Stimulated activated CD8-positive, alpha-beta memory T cell treated with anti-CD3 and anti-CD28 coated beads, Interleukin-4, amount 100 ng/mL, for 48 hours (primary cell): ENCODE measurements at places on chromosomes 2 and 18.
A peak's percentile ranks its signal among the peaks of the same experiment; 100 is the strongest.

GRCh38 chr2:24509425-24509824, 18.4 kb downstream of the NCOA1 start:
- no peak for DNase-seq

DNA sequence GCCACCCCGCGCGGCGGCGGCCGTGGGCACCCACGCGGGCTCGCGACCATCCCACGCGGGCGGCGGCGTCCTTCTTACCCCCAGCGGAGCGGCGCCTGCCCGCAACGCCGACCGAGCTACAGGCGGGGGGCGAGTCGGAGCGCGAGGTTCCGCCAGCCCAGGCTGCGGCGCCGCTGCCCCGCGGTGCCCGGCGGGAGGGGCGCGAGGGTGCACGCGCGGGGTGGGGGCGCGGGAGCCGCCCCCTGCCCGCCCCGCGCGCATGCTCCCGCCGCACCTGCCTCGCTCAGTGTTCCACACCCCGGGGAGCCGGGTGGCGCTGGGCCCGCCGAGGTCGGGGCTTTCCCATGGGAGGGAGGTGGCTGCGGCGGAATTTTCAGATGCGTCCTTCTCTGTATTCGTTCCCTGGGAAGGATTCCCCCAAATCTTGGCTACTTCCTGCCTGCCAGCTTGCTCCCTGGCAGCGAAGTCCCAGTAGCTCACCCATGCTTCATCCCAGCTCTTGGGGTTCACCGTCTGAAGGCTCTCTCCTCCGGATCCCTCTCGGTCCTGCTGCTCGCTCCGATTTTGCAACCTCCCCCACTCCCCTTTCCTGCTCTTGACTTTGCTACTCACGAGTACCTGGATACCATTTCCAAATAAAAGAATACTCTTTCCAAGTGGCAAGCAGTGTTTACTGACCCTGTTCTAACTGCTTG, at the start of gene L3MBTL4:
Gene L3MBTL4 (minus strand): TSS at position 189 of the 695 bp plus-strand sequence. CDS start 103,286 bp downstream, outside the sequence.
- DNase-seq: peak; percentile 23

- DNase-seq: no peak
Measured at GRCh38 chr2:37481244-37481643, 136.8 kb downstream of the QPCT start.

DNA sequence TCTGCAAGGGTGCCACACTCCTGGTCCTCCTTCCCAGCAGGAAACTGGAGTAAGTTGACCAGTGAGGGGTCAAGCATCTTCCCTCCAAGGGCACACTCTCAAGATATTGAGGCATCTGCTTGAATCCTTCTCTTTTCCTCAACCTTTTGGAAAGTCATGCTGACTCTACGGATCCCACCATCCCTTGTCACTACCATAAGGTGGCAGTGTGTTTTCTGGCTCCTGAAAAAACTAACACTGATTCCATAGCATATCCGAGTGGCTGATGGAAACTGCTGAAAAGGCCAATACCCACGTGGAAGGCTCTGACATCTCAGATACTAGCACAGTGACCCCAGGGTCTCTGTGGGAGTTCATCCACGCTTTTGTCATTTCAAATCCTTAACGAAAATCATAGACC, 37.1 kb downstream of the GPR45 start:
- no peak for DNase-seq

DNA sequence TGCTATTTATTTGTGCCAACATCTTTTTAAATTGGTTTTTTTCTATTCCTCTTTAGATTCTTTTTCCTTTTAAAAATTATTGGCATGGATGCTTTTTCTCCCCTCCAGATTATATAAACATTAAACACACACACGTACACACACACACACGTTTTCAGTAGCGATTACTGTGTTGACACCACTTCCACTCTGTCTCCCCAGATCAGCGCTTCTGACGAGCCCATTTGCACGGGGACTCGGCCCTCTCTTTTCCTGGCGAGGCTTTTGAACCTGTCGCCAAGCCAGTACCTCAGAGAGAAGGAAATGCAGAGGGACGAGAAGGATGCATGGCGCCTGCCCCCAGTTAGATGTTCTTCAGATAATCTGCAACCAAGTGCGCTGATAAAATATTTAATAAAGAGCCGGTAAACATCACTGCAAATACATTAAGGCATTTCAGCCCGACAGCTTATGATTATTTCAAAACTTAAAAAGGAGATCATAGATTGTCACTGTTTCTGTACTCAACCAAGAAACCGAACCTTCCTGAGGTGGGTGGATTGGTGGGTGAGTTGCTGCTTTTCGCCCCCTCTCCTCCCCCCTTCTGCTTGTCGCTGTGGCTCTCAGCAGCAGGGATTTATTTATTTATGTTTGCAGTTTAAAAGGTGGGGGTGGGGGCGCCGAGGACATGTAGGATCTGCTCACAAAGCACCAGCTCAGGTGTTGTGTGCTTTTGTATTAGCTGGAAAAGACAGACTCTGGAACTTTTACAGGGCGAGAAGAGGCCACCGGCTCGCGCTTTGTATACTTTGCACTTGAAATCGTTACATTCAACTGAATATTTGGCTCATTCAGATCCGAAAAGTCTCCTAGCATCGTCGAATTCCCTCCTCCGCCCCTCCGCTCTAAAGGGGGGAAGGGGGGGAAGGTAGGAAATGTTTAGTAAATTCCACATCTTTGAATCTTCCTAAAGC, 787 bp upstream of the TBR1 start:
- DNase-seq: no peak

DNA sequence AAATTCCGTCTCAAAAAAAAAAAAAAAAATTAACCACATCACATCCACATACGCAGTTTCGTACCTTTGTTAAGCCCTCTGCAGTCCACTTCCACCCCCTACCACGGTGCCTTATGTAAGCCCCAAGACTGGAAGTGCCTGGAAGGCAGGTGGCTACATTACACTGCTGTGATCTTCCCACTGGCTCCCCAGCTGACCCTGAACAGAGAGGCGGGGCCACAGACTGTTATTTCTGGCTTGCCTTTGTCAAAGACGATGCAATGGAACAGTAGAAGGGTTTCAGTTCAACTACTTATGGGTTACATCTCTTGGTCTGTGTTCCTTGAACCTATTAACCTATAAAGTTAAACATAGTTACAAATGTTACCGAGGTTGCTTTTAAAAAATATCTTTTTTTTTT, 15.7 kb upstream of the COX7A2L start:
- DNase-seq: no peak

DNA sequence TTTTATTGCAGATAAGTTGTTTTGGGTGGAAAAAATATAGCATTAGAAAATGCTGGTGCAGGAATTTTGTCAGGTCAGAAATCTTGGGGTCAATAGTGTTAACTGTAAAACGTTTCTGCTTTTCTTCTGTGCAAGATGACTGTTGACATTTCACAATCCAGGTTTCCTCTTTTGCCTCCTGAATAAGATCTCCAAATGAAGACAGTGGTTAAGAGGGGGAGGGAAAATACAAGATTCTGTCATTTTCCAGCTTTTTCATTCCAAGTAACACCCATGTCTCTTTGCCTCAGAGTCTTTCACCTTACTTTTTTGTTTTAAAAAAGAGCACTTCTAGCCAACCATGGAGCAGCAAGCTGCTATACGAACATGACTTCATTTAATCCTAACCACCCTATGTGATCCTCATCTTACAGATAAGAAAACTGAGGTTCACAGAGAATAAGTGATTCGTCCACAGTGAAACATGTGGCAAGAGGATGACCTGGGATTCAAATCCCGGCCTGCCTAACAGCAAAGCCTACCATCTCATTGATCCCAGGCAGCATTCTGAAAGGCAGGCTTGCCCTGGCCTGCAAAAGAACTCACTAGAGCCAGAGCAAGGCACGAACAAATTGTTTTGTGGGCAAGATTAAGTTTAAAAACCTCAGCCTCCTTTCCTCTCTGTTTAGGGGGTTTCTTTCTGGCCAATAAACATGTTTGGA, 3.0 kb downstream of the PLEK start:
- no peak for DNase-seq

DNA sequence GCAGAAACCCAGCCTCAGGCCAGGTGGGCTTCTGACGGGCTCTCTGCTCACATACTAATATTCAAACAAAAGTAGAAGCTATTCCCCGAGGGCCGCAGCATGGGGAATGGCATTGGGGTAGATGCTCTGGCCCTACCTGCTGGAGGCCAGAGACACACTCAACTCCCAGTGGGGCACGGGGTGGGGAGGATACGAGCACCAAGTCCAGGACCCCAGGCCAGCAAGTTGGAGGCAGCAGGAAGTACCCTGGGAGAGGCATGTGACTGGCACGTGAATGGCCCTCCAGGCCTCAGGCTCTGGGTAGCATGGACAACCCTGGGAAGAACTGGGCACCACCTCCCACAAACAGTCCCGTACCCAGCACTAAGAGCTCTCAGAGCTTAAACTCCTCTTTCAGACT, 3.8 kb downstream of the DNMT3A start:
- DNase-seq: no peak

GRCh38 chr2:143251681-143252080, 122.5 kb downstream of the ARHGAP15 start:
- DNase-seq: no peak

GRCh38 chr18:63078471-63078870, 241.1 kb downstream of the BCL2 start:
- no peak for DNase-seq

GRCh38 chr2:198311020-198311419, 506.6 kb downstream of the PLCL1 start:
- DNase-seq: no peak

DNA sequence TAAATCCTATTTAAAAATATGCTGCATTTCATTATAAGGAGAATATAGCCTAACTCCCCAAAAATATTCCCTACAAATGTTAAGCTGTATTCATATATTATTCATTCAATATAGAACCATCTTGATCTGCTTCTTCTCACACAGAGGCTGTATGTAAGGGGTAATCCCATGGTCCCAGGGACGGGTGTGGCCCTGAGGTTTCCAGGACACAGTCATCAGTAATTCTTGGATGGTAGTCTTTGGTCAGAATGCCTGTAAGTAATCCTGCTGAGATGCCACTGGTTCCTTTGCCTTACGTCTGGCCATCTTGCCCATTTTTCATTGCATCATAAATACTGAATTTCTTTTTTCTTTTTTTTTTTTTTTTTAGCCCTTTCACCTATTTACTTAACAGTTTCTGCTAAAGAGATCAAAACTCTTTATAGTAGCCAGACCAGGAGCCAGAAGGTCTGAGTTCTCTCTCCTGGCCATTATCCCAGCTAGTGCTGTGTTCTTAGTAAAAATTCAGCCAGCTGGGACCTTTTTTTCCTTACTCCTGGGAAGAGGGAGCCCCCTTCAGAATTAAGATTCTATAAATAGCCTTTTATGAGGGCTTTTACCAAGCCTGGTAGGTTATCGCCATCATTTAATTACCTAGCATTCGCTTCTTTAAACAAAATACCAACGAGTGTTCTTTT, 134.9 kb downstream of the SOX11 start:
- DNase-seq: no peak

- DNase-seq: no peak
Measured at GRCh38 chr2:9263428-9263827, 56.8 kb downstream of the ASAP2 start.

GRCh38 chr2:146807568-146808168, 1037.2 kb upstream of the ACVR2A start:
- no peak for DNase-seq

- DNase-seq: no peak
Measured at GRCh38 chr2:151297882-151298281, 8.4 kb upstream of the NMI start.

- DNase-seq: no peak
Measured at GRCh38 chr2:121949271-121949670, 193.8 kb downstream of the TSN start.

DNA sequence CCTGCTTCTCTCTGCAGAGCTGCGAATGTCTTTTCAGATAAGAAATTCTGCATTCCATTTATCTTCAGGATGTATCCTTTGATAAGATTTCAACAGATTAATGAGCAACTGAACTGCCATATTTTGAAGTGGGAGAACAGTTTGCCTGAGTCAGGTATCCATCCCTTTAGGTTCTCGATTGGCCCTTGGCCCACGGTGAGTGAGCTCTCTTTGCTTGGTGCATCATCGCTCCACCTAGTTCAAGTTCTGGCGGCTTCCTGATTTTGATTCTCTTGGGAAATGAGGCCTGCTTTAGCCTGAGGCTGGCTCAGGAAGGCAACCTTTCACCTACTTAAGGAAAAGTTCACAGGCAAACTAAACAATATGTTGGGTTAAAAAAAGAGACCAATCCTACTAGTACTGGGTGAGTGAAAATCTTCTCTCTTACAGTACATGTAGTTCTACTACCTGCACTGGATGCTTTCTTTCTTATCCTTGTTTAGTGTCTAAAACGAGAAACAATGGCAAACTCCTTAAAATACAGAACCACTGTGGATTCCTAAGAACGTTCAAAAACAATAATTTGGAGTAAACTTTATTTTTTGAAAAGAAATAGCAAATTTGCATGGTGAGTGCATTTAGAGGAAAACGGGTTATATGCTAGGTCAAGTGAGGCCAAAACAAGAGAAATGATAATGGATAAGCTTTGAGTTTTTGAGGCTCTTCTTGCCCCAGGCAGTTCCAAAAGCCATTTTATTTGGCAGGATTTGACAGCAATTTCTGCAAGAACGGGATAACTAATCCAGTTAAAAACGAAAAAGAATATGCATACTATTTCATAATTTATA, 837 bp upstream of the ACSL3 start:
- no peak for DNase-seq

DNA sequence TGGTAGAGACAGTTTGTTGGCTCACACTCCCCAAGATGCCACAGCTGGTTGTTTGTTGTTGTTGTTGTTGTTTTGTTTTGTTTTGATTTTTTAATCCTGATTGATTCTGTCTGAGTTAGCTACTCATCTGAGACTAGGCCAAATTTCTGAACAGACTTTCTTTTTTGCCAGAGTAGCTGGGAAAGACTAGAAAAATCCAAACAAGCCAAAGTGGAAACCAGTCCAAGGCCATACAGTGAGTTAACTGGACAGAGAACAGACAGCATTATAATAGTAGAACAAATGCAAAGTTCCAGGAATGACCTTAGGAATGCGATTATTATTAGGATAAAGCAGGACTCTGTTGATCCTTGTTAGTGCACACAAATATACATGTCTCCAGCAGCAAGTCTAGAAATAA, 43.8 kb upstream of the CYP26B1 start:
- no peak for DNase-seq

- no peak for DNase-seq
Measured at GRCh38 chr2:175154661-175155082, 13.3 kb downstream of the ATF2 start.

DNA sequence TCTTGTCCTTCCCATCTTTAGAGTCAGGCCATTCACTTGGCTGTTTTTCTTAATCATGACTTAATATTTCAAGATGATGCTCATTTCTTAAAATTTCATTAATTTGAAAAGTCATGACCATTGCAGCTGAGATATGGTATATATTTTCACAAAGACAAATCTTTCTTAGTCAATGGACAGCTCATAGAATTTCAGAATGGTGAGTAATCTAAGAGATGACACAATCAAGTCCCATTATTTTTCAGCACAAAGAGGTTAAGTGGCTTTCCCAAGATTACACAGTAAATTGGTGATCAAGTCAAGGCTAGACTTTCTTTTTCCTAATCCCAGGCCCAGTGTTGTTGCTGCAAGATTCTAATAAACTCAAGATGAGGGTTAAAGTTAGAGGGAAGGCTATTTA, 34.4 kb upstream of the NT5C1B start:
- no peak for DNase-seq

- DNase-seq: no peak
Measured at GRCh38 chr2:85791704-85792565, 38.1 kb downstream of the ATOH8 start.

- DNase-seq: no peak
Measured at GRCh38 chr2:46779447-46779941, 136.1 kb downstream of the MCFD2 start.
